ENCODE measurements at places on chromosomes 6 and 20. TPM values are rescaled to one million over a fixed set of nuclear protein-coding genes. Genes with fewer than 3 reads are reported as not detected.

- no peak for DNase-seq
These were observed 480.9 kb upstream of the NOX3 start for GRCh38 chr6:155936551-155936950.

DNA sequence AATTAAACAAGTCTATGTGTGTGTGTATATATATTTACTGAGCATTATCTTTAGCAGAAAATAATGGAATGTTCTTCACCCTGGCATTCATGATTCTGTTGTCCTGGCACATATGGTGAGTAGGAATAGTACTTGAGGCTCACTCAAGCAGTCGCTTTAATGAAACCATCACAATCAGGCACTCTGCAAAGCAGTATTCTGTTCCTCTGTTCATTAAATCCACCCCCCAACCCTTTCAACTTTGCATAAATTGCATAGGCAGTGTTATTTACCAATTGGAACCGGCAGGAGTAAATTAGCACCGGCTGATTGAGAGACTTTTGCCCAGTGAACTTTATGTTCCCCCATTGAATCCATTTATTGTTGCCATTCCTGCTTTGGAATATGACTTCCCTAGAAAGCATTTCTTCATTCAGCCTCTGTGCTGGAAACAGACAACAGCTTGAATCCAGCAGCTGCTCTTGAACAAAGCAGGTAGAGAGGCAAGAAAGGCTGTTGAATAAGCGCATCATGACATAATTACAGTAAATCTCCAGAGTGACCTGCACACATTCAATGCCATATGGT lies 268.0 kb upstream of the RNF217 start:
- no peak for DNase-seq

GRCh38 chr6:146984251-146984924 lies 219.8 kb upstream of the STXBP5 start:
- DNase-seq, result no peak

DNA sequence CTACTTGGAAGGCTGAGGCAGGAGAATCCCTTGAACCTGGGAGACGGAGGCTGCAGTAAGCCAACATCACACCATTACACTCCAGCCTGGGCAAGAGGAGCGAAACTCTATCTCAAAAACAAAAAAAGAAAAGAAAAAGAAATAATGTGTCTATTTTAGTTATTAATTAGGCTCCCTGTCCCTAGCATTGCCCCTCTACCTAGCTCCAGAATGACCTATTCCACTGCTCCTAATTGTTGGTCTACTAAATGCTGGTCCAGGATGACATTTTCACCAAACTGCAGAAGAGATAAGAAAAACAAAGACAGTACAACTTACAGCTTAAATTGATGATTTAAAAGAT lies 429.7 kb upstream of the SOX4 start:
- no peak for DNase-seq

VWA7 gene
- 6.4 TPM for total RNA-seq

DNA sequence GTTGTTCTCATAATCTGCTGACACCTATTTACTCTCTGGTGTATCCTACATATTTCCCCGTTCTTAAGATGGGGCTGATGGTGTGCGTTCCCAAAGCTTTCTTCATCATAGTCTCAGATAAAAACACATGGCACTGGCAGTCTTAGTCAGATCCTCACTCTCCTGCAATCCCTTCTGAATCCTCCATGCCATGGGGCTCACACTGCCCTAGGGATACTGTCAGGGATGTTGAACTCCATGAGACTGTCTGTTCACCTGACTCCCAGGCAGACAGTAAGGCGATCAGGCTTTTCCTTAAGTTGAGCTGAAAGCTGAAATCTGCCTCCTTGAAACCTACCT lies 76.0 kb downstream of the SLX4IP start:
- DNase-seq, result no peak

DNA sequence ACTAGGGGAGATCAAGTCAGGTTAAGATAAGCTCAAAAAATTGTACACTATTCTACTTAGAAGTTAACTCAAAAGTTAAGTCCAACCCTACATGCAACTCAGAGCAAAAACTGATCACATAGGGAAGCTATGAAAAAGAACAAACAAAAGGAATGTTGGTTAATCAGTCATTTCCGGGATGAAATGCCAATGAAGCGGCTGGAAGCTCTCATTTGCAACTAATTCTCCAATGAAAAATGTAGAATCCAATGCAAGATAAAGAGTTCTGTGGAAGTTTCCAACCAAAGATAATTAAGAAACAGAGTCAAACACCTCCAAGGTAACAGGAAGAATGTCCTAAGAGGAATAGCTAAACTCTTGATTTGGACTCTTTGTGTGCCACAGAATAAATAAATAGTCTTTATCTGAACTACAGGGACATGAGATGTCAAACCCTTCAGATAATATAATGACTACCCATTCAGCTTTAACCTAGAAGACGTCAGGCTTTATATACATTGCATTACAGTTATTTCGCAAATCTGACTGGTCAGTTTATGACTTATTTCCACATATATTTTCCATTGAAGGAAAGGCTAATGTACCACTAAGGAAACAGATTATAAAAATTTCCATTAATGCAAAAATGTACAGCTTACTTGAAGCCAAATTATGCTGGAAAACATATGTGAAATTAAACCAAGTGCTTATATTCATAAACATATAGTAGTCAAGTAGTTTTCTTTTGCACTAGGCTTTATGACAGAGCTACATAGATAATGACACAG lies 48.0 kb upstream of the DST start:
- DNase-seq, result no peak

KCNK16 gene
- total RNA-seq, result 41.1 TPM

OTOR gene
- total RNA-seq, result not detected

- no peak for DNase-seq
These were observed 25.2 kb downstream of the ILRUN start for GRCh38 chr6:34671367-34671766.

ARFGAP1 gene
- 132 TPM for total RNA-seq

TRIM10 gene
- total RNA-seq, result 0.17 TPM

BCAS4 gene
- total RNA-seq, result 6.3 TPM

EPPIN gene
- 0.24 TPM for total RNA-seq

- no peak for DNase-seq
These were observed 210.8 kb downstream of the ARHGAP18 start for GRCh38 chr6:129498950-129499842.

GRCh38 chr20:25466846-25467245 lies 59.4 kb downstream of the GINS1 start:
- no peak for DNase-seq

GRCh38 chr20:36308353-36308752 lies 2.2 kb downstream of the DLGAP4 start:
- DNase-seq, result no peak

- no peak for DNase-seq
These were observed 844.3 kb upstream of the MANEA start for GRCh38 chr6:94733066-94733465.

DNA sequence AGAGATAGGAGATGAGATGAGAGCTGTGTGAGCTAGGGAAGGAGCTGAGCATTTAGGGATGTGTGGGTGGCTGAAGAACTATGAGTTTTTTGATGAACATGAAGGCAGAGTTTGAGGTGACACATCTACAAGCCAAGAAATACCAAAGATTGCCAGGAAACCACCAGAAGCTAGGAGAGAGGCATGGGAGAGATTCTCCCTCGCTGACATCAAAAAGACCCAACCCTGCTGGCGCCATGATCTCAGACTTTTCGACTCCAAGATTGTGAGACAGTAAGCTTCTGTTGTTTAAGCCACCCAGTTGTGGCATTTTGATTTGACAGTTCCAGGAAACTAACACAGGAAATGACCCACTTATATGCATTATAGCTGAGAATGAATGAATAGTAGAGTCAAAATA lies 790.9 kb downstream of the TFAP2A start:
- DNase-seq, result no peak

DNA sequence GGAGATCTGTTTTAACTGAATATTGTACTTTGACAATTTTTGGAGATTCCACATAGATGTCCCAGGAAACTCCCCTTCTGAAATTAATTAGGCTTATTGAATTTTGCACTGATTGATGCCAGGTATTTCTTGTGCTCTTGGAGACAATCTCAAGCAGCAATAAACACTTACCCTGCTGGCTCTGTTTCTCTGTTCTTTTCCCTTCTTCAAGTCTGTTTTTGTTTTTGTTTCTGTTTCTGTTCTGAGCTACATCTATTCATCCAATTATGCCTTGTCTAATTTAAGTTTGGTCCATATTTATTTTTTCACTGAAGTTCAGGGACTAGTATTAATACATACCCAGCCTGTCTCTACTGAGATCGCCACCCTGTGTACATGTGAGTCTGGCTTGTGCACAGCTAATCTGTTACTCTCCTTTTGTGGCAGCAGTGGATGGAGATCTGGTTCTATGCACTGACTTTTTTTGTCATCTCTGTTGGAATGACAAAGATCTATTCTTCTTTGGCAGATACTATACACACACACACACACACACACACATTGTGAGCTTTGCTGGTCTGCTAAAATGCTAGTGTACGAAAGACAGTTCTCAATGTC lies 51.9 kb downstream of the IL22RA2 start:
- DNase-seq, result no peak

GRCh38 chr20:10371467-10371866 lies 62.6 kb downstream of the MKKS start:
- no peak for DNase-seq

ESR1 gene
- 0.24 TPM for total RNA-seq

NKX2-4 gene
- not detected for total RNA-seq

SFTA2 gene
- 2.7 TPM for total RNA-seq

PSMB1 gene
- 158 TPM for total RNA-seq

PGBD1 gene
- 3.6 TPM for total RNA-seq

DNA sequence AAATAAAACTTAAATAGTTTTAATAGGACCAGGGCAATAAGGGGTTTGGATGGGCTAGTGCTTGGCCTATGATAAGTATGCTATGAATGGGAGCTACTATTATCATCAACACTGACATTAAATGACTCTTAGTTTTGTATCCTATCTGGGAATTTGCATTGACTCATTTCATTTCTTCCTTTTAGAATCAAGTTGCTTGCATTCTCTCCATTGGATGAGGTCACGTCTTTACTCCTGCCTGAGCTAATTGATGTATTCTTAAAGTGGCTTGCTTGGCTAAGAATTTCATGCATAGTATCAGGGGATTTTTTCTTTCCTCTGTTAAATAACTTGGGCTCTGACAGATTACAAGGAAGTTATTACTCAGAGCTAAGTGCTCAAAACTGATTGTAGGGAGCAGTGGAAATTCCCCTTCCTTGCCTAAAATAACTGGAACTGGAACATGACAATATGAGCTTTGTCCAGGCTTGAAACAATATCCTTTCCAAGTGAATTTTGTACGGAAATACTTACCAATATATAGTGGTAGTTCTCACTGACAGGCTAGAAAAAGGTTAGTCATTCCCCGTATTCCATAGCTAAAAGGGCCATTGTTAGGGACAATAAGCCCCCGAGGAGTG lies 169.9 kb downstream of the BCAS1 start:
- no peak for DNase-seq

GRCh38 chr6:113412589-113413357 lies 444.4 kb upstream of the MARCKS start:
- no peak for DNase-seq

DNA sequence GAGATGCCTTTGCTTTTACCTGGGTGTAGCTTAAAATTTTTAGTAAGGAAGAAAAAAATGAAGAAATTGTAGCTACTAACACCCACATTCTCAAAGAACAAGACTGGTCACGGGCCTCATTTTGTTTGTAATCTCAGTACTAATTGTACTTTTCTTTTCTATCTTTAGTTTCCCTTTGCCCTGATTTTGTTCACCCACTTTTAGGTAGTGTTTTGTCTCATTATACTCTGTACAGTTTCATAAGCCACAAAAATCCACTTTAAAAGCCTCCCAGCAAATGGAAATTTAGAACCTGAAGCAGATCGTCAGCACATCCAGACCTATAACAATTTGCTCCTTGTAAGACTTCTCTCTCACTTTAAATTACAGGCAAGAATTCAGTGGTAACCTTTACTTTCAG lies 43.3 kb downstream of the TP53INP2 start:
- DNase-seq, result no peak

DNA sequence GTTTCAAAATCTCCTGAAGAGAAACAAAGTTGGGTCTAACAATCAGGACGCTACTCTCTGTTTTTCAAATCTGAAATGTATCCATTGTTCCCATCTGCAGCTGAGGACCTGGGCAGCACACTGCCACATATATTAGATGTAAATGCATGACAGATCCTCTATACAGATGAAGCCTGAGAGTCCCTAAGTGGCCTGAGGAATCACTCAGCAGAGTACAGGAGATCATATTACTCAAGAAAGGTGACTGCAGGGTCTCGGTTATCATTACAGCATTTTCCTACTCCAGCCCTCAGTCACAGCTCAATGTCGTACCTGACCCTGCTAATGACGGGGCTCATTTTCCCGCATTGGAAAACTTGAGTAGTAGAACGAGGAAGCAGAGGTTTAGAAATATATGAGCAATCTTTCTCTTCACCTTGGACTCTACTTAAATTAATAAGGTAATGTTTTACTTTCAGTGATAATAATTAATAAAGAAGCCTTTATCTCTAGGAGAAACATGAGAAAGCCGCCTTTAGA lies 256.2 kb upstream of the IRAK1BP1 start:
- no peak for DNase-seq

COX4I2 gene
- not detected for total RNA-seq

GRCh38 chr6:106124437-106125430 lies 38.6 kb downstream of the PRDM1 start:
- no peak for DNase-seq

DNA sequence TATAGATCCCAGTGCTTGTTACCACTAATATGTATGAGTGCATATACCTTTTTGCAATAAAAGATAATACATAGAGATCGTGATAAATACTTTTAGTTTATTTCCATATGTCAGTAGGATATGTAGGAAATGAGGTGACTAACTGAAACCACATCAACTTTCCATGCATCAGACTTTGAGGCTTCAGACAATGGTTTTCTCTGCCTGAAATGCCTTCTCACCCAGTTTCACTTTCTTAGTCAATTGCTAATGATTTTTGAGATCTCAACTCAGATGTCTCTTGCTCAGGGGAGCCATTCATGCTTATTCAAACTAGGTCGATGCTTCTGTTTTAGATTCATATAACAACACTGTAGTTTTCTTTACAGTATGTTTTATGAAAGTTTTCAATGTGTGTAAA lies 626.6 kb upstream of the ADGRB3 start:
- DNase-seq, result no peak

CALHM6 gene
- 1.6 TPM for total RNA-seq

DNA sequence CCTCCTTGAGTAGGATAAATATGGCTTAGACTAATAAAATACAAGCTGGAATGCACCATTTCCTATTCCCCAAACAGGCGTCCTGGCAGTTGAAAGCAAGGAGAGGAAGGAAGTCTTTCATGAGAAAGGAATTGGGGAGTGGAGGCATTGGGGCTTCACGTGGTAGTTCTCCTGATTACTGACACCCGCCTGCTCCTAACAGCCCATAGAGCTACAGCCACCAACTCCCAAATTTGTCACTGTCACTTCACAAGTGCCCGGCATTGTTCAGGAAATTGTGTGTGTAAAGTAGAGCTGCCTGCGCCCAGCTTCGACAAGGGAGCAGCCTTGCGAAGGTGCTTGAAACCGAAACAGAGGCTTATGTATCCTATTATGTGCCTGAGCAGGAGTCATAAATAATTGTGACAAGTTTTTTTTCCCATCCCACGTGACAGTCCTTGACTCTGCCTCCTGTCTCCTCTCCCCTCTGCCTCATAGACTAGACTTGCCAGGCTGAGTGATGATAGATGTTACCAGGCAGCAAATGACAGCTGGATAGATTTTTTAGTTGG lies 301.7 kb upstream of the ZFP64 start:
- peak; percentile 68 for DNase-seq
